Psoas muscle (tissue), 8 donors: ENCODE measurements at places on chromosomes 2 and 18.

DNA sequence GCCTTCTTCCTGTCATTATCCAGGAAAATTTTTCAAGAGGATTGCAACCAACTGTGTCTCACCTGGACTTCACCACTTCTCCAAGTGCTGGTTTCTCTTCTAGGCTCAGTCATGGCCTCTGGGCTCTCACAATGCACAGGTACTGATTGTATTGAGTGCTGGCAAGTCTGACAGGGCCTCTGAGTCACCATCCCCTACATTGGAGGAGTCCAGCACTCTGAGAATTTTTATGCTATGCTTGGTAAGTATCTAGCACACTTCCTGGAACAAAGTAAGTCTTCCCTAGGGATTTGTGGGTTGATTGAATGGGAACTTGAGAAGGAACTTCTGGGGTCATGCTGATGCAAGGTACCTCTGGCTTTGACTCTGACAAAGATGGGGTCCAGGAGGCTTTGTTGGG is 147.2 kb upstream of the CELF4 start:
- DNase-seq: no peak

DNA sequence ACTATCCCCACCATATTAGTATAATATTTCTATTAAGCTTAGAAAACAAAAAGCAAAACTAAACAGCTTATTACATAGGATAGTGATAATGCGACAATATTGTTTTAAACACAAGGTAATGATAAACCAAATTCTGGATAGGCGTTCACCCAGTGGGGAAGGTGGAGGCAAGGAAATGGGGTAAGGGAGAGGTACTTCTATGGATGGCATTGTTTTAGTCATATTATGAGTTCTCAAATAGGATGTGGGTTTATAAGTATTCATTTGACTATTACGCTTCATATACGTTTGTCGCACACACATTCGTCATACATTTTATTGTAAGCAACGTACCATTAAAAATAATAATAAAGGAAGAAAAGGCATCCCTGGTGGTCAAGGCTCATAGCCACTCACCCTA is 88.8 kb upstream of the DNMT3A start:
- DNase-seq: no peak

DNA sequence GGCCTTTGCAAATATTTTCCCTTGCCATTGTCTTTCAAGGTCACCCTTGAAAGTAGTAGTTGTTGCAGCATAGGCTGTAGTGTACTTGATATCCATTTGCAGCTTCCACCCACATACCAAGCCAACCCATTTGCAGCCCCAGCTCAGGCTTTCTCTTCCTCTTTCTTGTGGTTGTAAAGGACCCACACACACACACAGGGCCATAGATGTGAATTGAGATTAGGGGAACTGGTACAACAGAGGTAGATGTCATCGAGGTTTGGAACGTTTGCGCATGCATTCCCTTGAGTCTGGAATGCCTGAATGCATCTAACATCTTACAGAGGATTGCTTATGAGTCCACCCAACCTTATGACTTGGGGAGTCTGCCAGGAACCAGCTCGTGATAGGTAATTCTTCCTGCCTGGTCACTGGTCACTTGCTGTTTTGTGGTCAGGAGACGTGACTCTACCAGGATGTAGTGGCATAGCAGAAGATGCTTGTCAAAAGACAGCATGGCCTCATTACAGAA is 91.9 kb downstream of the MRPS9 start:
- no peak for DNase-seq

GRCh38 chr18:27673861-27674260 is 488.8 kb upstream of the CHST9 start:
- DNase-seq: no peak

DNA sequence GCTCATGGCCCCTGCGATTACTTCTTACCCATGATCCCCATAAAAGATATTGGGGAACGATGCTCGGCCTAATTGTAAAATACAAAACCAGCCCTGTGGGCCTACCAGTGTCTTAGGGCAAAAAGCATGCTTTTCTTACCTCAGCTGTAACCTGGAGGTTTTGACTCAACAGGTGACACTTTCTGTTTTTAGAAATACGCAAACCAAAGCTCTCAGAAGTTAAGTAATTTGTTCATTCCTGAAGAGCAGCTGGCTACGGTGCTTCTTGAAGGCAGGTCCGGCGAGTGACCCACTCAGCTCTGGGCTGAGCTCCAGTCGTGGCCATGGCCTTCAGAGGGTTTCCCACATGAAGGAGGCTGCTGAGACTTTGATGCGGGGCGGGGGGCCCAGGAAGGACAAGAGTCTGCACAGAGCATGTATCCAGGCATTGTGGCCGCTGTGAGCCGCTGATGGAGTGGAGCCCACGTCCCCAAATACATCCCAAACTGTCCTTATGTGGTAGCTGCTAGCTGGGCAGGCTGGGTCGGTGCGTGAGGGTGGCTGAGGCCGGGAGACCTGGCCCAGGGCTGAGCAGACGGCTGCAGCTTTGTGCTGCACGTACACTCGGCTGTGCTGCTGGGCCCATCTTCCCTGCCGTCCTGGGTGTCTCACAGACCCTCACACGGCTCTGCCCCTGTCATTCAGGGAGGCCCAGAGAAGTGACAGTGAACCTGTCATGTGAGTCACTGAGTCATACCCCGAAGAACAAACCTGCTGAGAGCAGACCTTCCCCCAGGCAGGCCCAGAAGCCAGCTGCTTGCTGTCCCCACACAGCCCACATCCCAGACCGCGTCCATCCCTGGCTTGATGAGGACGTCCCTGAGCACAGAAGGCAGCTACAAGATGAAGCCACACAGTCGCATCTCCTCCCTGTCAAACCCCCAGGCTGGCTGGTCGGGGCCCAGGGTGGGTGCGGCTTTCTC is 34.1 kb downstream of the ITGB1BP1 start:
- DNase-seq: no peak

DNA sequence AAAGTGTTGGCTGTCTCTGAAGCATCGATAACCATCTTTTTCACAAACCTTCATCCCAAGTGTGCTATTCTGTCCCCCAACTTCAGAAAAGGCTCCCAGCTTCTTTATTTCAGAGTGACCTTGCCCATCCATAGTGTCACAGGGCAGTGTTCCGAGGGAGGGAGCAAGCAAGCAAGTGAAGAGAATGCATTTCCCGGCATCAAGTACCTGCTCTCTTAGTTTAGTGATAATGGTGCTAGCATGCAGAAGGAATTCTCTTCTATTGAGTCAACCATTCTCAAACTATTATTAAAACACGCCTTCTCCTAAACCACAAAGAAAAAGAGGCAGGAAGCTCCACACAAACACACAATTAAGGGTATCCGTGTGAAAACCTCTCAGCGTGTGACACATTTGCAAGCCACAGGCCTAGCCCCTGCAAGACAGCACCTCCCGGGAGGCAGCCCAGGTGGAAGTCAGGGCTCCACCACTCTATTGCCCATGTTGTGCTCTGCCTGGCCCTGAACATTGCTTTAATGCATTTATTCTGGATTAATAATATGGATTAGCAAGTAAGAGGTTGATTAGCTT is 504.9 kb downstream of the GALR1 start:
- DNase-seq: no peak

DNA sequence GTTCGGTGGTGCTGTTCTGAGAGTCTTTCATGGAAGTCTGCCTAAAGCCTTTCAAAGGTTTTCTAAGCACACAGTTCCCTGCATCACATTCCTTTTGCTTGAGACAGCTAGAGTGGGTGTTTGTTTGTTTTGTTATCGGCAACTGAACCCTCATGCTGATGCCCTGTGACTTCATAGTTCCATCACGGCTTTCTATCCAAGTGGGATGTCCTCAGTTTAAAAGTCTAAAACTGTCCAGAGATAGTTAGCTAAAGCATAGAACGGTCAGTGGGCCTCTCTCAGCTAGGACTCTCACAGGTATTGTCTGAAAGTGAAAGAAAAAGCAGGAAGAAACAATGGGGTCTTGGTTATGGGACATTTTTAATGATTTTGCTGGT is 337.3 kb downstream of the OSR1 start:
- no peak for DNase-seq

DNA sequence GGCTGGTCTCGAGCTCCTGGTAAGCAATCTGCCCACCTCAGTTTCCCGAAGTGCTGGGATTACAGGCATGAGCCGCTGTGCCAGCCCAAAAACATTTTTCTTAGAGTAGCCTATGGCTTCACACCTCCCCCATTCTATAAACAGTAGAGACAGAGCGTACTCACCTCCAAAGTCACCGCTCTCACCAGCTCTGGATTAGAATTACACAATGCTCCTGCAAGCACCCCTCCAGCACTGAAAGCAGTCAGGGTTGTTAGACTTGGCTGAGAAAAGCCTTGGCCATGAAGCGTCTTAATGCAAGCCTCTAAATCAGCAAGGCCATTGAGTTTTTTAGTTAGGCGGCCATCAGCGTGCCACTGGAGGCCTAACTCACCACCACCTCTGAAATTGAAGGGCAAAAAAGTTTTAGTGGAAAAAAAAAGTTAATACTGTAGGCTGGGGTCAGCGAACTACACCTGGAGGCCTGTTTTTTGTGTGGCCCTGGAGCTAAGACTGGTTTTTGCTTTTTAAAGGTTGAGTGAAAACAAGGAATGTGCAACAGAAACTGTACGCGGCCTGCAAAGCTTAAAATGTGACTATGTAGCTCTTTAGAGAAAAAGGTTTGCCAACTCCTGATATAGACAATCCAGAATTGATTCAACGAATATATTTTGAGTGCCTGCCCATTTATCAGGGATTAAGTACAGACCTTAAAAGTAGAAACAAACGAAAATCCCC is 34.6 kb downstream of the PREPL start:
- no peak for DNase-seq

- DNase-seq: no peak
Measured at GRCh38 chr2:99905636-99906035, 236.8 kb downstream of the AFF3 start.

- no peak for DNase-seq
Measured at GRCh38 chr2:175234153-175234552, 52.6 kb upstream of the ATP5MC3 start.

GRCh38 chr2:32671885-32672533 is 44.2 kb downstream of the TTC27 start:
- DNase-seq: no peak

DNA sequence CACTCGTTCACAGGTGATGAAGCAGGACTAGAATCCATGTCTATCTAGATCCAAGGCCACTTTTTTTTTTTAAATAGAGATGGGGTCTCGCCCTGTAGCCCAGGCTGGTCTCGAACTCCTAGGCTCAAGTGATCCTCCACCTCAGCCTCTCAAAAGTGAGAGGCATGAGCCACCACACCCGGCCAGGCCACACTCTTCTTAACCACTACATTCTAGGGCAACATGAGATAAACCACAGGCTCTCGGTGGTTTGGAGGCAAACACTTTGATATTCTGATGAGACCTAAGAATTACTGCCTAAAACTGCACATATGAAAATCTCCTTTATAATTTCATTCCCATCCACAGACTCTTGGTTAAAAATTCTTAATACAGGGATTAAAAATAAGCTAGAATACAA is 51.8 kb downstream of the USP34 start:
- no peak for DNase-seq

- no peak for DNase-seq
Measured at GRCh38 chr2:154280543-154280942, 408.8 kb downstream of the GALNT13 start.

DNA sequence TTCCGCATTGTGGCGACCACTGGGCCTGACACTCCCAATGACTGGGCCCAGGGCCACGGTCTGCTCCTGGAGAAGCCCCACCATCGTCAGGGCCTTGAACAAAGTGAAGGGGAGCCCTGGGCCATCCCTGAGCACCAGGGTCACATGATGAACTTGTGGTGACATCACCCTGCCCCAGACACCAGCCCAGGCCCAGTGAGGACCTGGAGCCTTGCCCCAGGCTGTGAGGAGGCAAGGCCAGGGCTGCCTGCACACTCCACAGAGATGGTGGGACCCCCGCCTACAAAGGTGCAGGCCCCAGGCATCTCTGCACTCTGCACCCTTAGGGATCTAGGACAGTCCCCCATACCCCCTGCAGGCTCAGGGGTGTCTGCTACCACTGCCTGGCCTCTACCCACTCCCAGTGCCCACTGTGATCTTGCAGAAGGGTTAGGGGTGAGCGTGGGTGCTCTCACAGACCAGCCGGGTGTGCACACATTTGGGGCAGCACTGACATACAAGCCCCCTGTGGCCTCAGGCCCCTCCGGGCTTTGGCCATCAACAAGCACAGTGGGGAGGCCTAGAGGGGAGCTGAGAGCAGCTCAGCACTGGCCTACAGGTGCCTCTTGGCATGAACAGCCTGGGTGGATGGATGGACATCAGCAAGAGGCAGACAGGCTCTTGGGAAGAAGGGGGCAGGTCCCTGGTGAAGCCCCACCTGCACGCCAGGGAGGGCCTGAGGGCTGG is 624.0 kb upstream of the LRRTM4 start:
- DNase-seq: no peak

DNA sequence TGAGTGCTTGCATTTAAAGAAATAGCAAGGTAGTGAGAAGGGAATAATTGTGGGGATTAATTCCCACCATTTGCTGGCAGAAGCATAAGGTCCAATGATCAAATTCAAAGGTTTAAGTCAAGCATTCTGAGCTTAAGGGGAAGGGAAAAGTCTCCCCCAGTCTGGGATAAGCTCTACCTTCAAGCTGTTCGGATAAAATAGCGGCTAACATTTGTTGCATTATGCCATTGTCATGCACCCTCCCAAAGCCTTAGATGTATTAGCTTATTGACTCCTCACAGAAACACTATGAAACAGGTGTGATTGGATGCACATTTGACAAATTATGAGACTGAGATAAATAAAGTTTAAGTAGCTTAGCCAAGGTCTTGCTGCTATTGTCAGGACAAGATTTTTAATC is 52.2 kb upstream of the TGIF1 start:
- no peak for DNase-seq

GRCh38 chr2:61173116-61173515 is 11.1 kb downstream of the C2orf74 start:
- no peak for DNase-seq

DNA sequence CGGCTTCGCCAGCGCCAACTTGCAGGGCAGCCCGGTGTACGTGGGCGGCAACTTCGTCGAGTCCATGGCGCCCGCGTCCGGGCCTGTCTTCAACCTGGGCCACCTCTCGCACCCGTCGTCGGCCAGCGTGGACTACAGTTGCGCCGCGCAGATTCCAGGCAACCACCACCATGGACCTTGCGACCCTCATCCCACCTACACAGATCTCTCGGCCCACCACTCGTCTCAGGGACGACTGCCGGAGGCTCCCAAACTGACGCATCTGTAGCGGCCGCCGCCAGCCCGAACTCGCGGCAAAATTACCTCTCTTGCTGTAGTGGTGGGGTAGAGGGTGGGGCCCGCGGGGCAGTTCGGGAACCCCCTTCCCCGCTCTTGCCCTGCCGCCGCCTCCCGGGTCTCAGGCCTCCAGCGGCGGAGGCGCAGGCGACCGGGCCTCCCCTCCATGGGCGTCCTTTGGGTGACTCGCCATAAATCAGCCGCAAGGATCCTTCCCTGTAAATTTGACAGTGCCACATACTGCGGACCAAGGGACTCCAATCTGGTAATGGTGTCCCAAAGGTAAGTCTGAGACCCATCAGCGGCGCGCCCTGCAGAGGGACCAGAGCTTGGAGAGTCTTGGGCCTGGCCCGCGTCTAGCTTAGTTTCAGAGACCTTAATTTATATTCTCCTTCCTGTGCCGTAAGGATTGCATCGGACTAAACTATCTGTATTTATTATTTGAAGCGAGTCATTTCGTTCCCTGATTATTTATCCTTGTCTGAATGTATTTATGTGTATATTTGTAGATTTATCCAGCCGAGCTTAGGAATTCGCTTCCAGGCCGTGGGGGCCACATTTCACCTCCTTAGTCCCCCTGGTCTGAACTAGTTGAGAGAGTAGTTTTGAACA is 15.1 kb downstream of the HOXD3 start:
- no peak for DNase-seq
